Left cardiac atrium (tissue), 4 donors: ENCODE measurements at places on chromosomes 3 and 15.

DNA sequence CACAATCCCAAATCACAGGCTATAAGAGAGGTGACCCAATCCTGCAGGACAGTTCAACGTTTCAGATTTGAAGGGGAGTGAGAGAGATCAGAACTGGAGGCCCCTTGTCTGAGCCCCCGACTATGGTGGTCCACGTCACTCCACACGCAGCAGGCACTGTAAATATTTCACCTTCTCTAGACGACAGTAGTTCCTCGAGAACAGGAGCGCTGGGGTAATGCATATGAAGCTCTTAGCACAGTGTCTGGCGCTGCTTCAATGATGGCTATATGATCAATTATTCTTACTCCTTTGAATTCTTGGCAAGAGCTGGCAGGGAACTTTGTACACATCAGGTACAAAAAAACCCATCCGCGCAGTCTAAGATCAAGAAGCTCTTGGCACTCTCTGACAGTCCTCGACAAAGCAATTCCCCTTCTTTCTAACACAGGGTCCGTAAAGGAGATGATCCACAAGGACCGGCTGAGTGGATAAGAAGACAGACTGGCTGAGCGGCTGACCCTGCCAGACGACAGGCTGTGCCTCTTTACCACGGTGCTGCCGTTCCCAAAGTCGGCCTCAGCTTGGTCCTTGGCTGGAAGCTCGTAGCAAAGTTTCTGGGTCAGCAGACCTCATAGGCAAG is 522 bp upstream of the NRROS start:
- DNase-seq: no peak

GRCh38 chr3:102144063-102144462 is 290.8 kb upstream of the ZPLD1 start:
- no peak for DNase-seq

DNA sequence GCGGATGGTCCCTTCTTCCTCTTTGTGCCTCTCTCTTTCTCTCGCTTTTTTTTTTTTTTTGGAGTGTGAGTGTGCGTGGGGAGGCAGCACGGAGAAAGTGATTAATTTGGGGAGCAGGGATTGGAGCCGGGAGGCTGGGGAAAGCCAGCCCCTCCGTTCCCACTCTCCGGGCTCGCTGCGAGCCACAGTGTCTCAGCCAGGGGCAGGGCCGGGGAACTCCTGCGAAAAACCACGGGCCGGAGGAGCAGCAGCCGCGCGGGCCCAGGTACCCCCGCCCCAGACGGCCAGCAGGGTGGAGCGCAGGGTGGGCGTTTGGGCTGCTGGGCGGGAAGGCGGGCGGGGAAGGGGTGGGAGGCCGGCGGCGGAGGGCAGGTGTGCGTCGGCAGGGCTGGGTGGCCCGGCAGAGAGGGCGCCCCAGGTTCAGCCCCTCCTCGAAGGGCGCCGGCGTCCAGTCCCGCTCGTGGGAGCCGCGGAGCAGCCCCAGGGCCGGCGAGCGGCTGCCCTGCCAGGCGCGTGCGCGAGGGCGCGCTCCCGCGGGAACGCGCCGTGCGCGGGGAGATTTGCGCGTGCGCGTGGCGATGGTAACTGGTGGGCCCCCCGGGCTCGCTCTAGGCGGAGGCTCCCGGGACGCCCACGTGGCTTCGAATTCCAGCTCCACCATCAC is 1.4 kb downstream of the CHL1 start:
- DNase-seq: peak; percentile 23

GRCh38 chr3:57556459-57557084 is 498 bp downstream of the PDE12 start:
- peak; percentile 40 for DNase-seq

DNA sequence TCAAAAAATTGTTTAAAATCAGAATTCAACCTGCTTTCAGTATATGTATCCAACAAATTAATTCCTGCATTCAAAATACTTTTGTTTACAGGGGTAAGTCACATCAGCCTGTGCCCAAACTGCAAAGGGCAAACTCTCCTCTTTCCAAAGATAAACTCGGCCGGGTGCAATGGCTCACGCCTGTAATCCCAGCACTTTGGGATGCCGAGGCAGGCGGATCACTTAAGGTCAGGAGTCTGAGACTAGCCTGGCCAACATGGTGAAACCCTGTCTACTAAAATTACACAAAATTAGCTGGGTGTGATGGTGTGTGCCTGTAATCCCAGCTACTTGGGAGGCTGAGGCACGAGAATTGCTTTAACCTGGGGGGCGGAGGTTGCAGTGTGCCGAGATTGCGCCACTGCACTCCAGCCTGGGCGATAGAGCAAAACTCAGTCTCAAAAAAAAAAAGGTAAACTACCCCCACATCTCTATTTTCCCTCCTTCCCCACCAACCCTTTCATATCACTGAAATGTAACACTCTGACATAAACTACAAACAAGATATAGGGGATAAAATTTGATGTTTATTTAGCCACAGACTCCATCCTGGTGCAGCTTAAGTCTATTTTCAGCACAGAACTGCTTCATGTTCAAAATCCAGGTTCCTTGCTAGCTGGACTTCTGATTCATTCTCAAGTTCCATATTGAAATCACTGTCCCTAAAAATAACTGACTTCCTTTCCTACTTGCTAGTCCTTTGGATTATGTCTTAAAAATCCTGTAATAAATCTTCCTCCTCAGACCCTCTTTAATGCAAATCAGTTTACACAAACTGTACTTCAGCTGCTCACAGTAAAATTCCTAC is 15.4 kb downstream of the UBP1 start:
- DNase-seq: no peak

GRCh38 chr3:25372167-25372566 is 55.9 kb upstream of the RARB start:
- no peak for DNase-seq

GRCh38 chr15:70617076-70617910 is 146.1 kb downstream of the UACA start:
- DNase-seq: no peak

- DNase-seq: no peak
Measured at GRCh38 chr3:27528791-27529190, 44.6 kb upstream of the SLC4A7 start.

- no peak for DNase-seq
Measured at GRCh38 chr15:80395616-80396015, 8.6 kb upstream of the ARNT2 start.

DNA sequence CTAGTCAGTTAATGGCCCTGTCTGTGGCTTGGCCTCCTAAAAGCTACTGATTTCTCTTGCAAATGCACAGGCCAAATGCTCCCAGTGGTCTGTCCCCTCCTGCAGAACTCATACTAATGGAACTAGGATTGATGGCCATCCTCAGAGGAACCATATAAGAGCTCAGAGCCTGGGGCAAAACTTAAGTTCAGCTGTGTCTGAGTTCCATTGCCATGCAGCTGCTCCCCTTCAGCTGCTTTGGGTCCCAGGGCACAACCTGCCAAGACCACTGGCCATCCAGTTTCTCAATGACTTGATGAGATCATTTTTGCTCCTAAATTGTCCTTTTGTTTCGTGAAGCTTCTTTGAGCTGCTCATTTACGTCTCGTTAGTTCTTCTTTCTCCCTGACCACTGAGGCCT is 529.5 kb upstream of the TBL1XR1 start:
- no peak for DNase-seq

- DNase-seq: no peak
Measured at GRCh38 chr3:179666030-179666429, 13.2 kb downstream of the USP13 start.

- DNase-seq: no peak
Measured at GRCh38 chr3:172258624-172259023, 189.6 kb downstream of the GHSR start.
